Natural killer cell (primary cell): ENCODE measurements at places on chromosomes 7 and 10.

DNA sequence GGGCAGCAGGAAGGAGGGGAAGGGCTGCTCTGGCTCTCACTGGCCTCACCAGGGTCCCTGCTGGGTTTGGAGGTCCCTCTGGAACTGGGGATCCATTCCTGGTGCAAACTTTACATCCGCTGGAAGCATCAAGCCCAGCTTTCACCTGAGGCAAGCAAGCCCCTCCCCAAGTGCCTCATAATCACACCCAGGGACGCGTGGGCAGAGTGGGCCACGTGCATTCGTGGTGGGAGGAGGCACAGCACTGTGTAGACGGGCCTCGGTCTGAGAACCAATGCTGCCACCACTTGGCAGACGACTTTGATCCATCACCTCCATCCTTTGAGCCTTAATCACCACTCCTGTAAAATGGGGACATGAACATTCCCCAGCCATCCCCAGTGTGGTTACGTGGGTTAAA is 74.1 kb downstream of the VWA2 start:
- H3K36me3 ChIP-seq = no peaks in the 10 kb centered on the region
- no peak overlapping the region for H3K4me3 ChIP-seq
- no peaks in the 10 kb centered on the region for H3K4me1 ChIP-seq
- H3K27me3 ChIP-seq = no peaks in the 10 kb centered on the region

DNA sequence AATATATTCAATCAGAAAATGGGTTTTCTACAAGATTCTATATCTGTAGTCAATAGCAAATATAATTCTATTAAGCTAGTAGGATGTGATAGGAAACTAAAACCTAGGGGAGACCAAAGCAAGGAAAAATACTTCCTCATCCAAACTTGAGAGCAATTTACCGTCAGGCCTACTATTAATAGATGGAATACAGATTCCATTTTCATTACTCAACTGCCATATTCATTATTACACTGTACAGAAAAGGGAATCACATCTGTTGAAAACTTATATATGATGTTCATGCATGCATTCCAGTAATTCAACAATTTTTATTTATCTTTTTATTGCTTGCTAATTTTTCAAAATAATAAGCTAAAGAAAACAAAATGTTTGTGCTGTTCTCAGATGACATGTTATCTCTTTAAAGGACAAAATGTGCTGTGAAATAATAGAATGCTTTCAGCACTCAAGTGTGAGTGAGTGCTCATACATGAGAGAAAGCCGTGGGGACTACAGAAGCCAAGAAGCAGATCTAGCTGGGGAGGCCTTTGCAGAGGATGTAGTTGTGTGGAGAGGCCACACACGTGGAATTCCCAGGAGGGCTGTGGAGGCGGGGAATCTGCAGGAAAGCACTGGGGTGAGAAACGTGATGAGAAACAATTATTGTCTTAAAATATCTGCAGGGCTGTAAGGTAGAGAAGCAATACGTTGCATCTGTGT is 110.0 kb downstream of the EGFR start:
- H3K4me3 ChIP-seq = no peak overlapping the region
- H3K27ac ChIP-seq = no peak overlapping the region
- H3K36me3 ChIP-seq = no peaks in the 10 kb centered on the region

GRCh38 chr7:70830060-70830395 is 301.9 kb upstream of the GALNT17 start:
- no peak overlapping the region for H3K4me3 ChIP-seq
- no peak overlapping the region for H3K27ac ChIP-seq
- H3K36me3 ChIP-seq = no peaks in the 10 kb centered on the region

DNA sequence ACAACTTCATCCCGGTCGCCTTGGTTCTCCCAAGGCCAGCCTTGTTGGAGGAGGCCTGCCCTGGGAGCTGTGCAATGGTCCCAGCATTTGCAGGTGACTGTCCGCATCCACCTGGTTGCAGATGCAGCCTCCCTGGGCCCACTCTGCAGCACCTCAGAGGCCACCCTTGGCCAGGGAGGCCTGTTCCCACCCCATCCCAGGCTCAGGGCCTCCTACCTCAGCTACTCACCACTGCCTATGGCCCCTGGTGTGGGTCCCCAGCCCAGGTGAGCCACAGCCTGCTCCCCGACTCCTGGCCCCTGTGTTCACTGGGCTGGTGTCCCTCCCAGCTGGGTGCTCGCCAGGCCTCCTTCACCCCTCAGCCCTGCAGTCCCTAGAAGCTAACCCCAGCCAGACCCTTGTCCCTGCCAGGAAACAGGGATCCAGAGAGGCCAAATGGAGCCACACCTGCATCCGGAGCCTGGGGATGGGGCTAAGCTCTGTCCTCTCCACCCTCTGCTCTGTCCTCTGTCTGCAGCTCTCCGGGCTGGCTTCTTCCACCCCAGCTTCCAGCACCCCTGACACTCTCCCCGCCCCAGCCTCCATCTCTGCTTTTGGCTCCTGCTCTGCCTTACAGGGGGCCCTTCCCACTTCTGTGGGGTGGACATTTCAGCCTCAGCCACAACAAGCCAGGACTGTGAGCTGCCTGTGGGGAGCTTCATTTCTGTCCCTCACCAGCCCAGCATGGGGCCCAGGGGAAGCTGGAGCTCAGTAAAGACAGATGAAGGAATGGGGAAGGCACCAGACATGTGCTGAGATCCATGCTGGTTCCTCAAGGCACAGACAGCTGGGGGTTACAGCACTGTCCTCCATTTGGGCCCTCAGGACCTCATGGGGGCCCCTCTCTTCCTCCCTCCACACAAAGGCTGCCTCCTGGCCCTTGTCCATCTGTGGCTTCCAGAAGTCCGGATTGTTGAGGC is 35.6 kb upstream of the ANTXRL start:
- H3K27ac ChIP-seq = no peak overlapping the region
- no peaks in the 10 kb centered on the region for H3K27me3 ChIP-seq

GRCh38 chr10:99433378-99434020 is 3.1 kb upstream of the GOT1 start:
- no peak overlapping the region for H3K27ac ChIP-seq
- no peak overlapping the region for H3K4me3 ChIP-seq
- peaks cover 16% of the 10 kb centered on the region for H3K4me1 ChIP-seq

DNA sequence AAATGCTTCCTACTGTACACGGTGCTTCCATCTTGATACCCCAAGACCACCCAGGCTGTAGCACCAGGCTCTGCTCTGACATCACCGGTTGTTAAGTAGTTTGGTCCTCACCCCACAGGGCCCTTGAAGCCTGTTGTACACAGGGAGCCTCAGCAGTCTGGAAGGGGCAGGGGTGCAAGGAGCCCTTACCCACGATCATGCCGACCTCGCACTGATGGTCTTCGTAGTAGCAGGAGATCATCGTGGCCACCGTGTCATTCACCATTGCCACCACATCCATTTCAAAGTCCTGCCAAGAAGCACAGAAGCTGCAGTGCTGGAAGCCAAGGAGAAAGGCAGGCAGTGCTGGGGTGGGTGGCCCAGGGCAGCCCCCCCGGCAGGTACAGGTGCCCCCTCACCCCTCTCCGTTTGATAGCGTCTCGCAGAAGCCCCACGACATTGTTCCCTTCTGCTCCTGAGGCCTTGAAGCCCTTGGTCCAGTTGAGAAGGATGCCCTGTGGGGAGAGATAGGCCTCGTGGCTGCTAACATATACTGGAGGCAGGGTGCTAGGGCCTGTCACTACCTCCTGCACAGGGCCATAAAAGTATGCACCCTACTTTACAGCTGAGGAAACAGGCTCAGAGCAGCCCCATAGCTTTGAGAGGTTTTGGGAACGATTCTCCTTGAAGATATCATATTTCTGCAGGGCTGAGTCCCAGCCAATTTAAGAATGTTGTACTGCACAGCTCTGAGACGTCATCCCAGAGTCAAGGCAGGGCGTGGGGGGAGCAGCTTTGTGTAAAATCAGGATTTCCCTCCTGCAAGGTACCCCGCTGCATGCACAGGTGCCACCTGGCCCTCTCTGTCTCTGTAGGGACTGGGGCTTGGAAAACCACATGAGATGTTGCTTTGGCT is 8.7 kb upstream of the MYL7 start:
- peaks cover 18% of the 10 kb centered on the region for H3K4me1 ChIP-seq
- DNase-seq = no peak
- peaks cover 11% of the 10 kb centered on the region for H3K27me3 ChIP-seq
- H3K36me3 ChIP-seq = no peaks in the 10 kb centered on the region
- no peak overlapping the region for H3K4me3 ChIP-seq
- H3K27ac ChIP-seq = no peak overlapping the region

DNA sequence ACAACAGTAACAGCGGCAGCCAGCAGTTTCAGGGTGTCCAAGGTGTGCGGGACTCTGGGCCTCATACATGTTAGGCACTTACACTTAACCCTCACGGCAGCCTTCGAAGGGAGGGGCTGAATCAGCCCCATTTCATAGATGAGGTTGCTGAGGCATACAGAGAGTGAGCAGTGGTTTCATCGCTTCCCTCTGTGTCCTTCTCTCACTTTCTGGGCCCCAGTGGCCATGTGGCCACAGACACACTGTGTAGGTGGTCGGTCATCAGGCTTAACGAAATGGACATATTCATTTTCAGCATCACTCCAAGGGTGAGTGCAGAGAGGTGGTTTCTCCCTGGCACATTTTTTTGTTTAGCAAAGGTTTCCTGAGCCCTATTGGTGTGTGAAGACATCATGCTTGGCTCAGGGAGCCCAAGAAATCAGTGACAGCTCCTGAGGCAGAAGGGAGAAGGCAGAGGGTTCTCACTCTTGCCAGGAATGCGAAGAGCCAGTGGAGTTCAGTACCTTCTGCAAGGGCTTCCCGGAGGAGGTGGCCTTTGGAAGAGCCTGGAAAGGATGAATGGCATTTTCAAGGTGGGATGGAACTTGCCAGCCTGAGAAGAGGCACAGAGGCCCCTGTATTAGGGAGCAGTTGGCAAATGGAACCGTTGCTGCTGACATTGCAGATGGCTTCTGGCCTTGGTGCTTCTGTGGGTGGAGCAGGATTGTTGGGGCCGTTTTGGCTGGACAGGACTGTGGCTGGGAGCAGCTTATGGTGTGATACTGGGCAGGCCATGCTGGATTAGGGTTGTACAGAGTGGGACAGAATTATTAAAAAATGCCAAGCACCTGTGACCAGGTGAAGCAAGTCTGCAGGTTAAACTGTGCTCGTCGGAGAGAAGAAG is 61.7 kb upstream of the PPIF start:
- peaks cover 8% of the 10 kb centered on the region for H3K36me3 ChIP-seq
- H3K27me3 ChIP-seq = no peaks in the 10 kb centered on the region
- no peak overlapping the region for H3K4me3 ChIP-seq
- H3K27ac ChIP-seq = peak overlapping the region; percentile 97
- DNase-seq = peak; percentile 42
- H3K4me1 ChIP-seq = peaks cover 63% of the 10 kb centered on the region

GRCh38 chr10:2202401-2202800 is 465.1 kb upstream of the ADARB2 start:
- H3K27me3 ChIP-seq = no peaks in the 10 kb centered on the region
- H3K27ac ChIP-seq = no peak overlapping the region
- H3K36me3 ChIP-seq = no peaks in the 10 kb centered on the region

GRCh38 chr10:126198681-126199080 is 189.6 kb downstream of the ADAM12 start:
- H3K27me3 ChIP-seq = no peaks in the 10 kb centered on the region
- no peaks in the 10 kb centered on the region for H3K36me3 ChIP-seq
- H3K4me1 ChIP-seq = no peaks in the 10 kb centered on the region
- no peak for DNase-seq
- H3K27ac ChIP-seq = no peak overlapping the region

DNA sequence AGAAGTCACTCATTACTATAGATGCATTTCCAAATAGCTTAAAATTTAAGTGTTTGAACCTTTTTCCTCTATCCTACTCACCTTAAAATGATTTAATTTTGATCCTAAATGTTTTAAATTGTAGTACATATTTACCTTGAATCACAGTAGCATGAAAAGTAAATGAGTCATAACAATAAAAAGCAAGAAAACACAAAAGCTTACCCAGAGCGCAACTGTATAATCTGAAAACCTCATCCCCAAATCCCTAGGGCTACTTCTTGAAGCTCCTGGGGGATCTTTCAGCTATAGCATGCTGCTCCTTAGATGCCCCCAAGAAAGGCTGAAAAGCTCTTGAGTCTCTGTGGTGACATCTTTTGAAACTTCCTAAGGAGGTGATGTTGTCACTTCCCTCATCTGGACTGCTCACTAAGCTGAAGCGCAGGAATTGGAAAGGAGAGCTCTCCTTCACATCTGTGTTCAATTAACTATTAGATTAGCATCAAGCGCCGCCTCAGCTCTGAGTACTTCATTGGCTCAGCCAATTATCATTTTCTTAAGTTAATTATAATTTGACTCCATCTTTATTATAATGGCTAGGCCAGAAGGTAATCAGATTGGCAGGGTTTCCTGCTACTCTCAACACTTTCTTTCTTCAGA is 60.2 kb downstream of the SEMA3E start:
- no peaks in the 10 kb centered on the region for H3K4me1 ChIP-seq
- no peak overlapping the region for H3K27ac ChIP-seq
- H3K36me3 ChIP-seq = no peaks in the 10 kb centered on the region
- no peak for DNase-seq
- no peak overlapping the region for H3K4me3 ChIP-seq
